Activated T-cell treated with anti-CD3 and anti-CD28 coated beads, Interleukin-2, amount 50 U/mL, for 48 hours (primary cell): ENCODE measurements at places on chromosomes 2 and 18.

DNA sequence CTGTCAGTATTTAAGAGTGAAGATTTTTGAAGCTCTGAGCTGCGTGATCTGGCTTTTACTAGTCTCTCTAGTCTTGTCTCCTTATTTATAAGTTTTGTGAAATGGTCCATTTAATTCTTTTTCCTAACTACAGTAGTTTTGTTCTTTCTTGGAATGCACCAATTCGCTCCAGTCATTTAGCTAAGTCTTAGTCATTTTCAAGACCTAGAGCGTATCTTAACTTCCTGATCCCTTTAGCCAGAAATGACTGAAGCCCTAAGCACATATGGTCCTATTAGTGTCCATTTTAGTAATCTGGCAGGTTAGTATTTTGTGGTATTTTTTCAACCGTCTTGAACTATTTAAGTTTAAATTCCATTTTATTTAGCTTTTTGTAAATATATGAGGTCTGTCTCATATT lies 3.6 kb downstream of the BIRC6 start:
- DNase-seq = no peak

- DNase-seq = no peak
Observed at GRCh38 chr18:36352384-36352783, 54.9 kb downstream of the FHOD3 start.

GRCh38 chr2:99861376-99861760 lies 281.0 kb downstream of the AFF3 start:
- no peak for DNase-seq

DNA sequence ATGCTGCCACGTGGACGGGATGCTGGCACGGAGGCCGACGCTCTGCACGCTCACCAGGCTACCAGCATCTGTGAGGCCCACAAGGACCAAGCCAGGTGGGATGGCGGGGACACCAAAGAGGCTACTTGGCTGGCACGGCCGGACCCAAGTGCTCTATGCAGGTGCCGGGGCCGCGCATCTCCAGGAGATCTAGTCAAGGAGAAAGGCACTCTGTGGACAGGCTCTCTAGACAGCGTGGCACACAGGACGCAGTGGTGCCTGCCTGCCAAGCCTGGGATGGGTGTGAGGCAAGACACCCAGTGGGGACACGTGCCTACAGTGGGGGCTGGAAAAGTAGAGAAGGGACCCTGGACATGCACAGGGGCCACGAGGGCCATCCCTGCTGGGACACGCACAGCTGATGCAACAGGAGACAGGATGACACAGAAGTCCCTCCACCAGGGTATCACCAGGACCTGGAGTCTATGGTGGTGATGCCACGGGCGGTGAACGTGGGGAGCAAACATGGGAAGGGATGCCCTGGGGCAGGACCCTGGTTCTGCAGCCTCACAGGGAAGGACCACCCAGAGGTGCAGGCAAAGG lies 28.5 kb downstream of the ZNF516 start:
- peak; percentile 28 for DNase-seq

- no peak for DNase-seq
Observed at GRCh38 chr18:44592639-44593038, 88.0 kb upstream of the SETBP1 start.

GRCh38 chr18:78090584-78090983 lies 840.9 kb downstream of the GALR1 start:
- no peak for DNase-seq

- no peak for DNase-seq
Observed at GRCh38 chr2:88746929-88747490, 55.5 kb downstream of the RPIA start.

GRCh38 chr2:152335726-152336118 lies 748 bp downstream of the FMNL2 start:
- DNase-seq = peak; percentile 27

DNA sequence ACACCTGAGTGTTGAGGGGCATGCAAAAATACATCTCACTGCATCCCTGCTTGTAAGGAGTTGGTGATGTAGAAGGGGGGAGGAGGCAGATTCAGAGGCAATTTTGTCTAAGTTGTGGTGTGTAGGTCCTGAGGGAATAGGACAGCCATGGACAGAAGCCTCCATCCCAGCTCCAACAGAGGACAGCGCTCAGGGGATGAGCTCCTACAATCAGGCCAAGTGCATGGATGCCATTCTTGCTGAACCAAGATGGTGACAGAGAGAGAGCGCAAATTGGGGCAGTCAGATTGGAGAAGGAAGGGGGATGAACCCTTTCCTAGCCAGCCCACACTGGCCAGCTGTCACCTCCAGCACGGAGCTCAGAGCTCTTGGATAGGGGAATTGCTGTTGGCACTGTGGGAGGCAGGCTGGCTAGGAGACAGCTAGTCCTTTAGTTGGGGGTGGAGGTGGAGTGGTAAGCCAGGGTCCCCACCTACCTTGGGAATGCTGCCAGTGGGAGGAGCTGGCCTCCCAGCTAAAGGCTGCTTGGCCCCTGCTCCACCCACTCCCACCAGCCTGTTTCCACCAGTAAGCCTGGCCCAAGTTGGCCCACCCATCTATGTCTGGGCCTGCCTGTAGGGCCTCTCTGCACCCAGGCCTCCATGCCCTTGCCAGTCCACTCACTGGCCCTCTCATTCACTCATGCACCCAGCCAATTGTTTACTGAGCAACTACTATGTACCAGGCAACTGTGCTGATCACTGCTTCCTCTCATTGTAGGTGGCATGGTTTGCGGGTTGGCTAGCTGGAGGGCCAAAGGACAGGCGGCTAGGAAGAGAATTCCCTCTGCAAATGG lies 2.5 kb upstream of the PER2 start:
- no peak for DNase-seq
